ENCODE measurements at places on chromosomes 4 and X.

- no peak for DNase-seq
- no peak overlapping the region for H3K27ac ChIP-seq
- no peaks in the 10 kb centered on the region for H3K36me3 ChIP-seq
- H3K4me1 ChIP-seq, result peaks cover 18% of the 10 kb centered on the region
Measured at GRCh38 chrX:150544835-150545770, 23.3 kb upstream of the MTM1 start.

GRCh38 chr4:14249226-14249625 is 621.7 kb upstream of the BOD1L1 start:
- DNase-seq, result no peak
- no peaks in the 10 kb centered on the region for H3K27me3 ChIP-seq
- no peak overlapping the region for H3K4me3 ChIP-seq

DNA sequence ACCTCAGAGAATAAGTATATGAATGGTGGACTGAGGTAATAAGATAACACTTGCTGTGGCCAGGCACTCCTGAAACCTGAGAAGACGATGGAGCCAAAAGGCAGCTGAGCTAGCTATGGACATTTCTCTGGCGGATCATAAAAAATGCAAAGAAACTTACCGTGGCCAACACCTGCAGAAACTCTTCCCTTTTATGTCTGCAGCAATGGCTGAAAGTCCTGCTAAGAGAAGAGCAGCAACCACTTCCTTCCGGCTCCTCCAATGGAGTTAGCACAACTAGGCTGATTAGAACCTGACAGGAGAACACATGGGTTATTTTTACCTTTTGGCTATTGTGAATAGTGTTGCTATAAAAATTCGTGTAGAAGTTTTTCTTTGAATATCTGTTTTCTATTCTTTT is 76.0 kb upstream of the MAGEB16 start:
- DNase-seq, result no peak
- no peaks in the 10 kb centered on the region for H3K27me3 ChIP-seq
- no peaks in the 10 kb centered on the region for H3K36me3 ChIP-seq
- no peaks in the 10 kb centered on the region for H3K4me1 ChIP-seq
- no peak overlapping the region for H3K27ac ChIP-seq

DNA sequence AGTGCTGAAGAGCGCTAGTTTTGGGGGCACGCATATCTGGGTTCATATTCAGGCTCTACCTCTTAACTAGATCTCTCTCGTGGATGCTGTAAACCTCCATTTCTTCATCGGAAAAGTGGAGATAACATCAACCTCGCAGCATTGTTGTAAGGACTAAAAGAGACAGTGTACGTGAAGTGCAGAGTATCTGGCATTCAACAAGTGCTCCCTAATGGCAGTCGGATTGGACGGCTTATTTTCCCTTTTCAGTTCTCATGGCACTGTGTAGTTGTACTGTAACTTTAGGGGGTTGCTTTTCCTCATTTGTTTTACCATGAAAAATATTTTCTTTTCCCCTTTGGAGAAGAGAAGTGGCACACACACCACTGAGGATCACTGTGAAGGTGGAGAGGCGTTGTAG is 51.4 kb upstream of the ESX1 start:
- DNase-seq, result no peak
- H3K27ac ChIP-seq, result no peak overlapping the region
- no peak overlapping the region for H3K4me3 ChIP-seq
- H3K4me1 ChIP-seq, result no peaks in the 10 kb centered on the region

DNA sequence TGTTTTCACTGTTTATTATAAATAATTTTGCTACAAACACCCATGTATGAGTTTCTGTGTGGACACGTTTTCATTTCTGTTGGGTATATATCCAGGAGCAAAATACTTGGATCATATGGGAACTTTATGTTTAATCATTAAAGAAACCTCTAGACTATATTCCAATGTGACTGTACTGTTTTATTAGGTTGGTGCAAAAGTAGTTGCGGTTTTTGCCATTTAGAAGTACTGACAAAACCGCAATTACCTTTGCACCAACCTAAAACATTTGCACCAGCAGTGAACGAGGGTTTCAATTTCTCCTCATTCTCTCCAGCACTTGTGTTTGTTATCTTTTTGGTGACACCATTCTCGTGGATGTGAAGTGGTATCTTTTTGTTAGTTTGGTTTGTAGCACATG is 565.0 kb downstream of the TRIML1 start:
- no peak overlapping the region for H3K27ac ChIP-seq
- DNase-seq, result no peak
- H3K27me3 ChIP-seq, result no peaks in the 10 kb centered on the region
- no peaks in the 10 kb centered on the region for H3K36me3 ChIP-seq

- H3K4me3 ChIP-seq, result no peak overlapping the region
- H3K4me1 ChIP-seq, result no peaks in the 10 kb centered on the region
- DNase-seq, result no peak
- H3K36me3 ChIP-seq, result no peaks in the 10 kb centered on the region
Measured at GRCh38 chrX:109934434-109934833, 68.5 kb upstream of the TMEM164 start.

DNA sequence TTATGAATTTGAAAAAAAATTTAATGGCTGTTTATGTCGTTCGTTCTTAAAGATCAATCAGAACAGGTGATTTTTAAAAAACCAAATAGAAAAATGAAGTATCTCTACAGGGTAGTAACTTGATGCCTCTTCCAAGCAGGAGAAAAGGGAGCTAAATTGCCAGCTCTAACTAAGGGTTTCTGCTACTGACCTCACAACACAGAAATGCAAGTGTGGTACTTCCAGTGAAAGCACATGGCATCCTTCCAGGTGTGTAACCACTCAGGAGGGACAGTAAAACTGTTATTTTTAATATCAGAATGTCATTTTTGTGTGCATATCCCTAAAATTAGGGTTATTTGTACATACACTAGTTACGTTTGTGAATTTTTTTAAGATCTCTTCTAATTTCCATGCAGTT is 116.8 kb upstream of the ZCCHC13 start:
- H3K27me3 ChIP-seq, result no peaks in the 10 kb centered on the region
- no peak overlapping the region for H3K4me3 ChIP-seq
- H3K4me1 ChIP-seq, result no peaks in the 10 kb centered on the region
- H3K36me3 ChIP-seq, result no peaks in the 10 kb centered on the region
- DNase-seq, result no peak

DNA sequence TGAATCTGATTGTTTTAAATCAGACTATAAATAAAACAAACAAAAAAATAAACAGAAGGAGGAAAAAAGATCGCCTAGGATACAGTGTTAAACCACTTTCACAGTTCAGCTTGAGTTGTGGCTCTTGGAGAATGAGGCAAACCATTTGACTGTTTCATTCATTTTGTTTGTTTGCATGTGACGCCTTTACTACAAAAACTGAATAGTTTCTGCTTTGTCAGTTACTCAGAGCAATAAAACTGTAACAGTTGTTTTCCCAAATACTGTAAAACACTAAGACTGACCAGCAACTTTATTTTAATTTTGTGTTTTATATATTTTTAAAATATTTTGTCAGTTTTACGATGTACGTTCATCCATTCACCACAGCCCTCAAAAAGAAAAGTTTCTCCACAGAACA is 214.5 kb downstream of the FBXW7 start:
- no peaks in the 10 kb centered on the region for H3K27me3 ChIP-seq
- no peak overlapping the region for H3K4me3 ChIP-seq
- no peaks in the 10 kb centered on the region for H3K36me3 ChIP-seq
- DNase-seq, result no peak
- no peak overlapping the region for H3K27ac ChIP-seq

DNA sequence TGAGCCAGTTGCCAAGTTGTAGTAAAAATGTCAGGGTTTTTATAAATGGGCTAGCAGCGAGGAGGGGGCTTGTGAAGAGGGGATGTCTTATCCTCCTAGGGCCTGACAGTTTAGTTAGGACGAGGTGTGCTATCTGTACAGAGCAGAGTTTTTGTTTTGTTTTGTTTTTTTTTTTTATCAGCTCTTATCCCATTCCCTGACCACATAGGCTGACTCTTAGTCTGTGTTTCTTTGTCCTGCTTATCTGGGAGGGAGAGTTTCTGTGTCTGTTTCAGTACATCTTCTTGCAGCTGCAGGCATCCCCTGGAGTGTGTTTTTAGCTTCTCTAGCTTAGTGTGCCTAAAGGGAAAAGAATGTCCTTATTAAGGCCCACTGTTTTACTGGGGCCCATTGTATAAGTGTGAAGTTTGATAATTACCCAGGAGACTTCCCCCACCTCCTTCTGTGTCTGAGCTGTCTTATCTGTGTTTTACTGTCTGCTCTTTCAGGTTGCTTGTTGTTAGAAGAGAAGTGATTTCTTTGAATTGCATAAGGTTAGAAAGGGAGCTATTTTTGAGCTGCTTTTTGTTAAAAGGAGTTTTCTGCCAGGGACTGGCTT is 32.0 kb downstream of the PAGE2 start:
- no peaks in the 10 kb centered on the region for H3K27me3 ChIP-seq
- H3K4me1 ChIP-seq, result no peaks in the 10 kb centered on the region
- no peak overlapping the region for H3K4me3 ChIP-seq
- H3K36me3 ChIP-seq, result no peaks in the 10 kb centered on the region
- H3K27ac ChIP-seq, result no peak overlapping the region
- no peak for DNase-seq

Measured in transverse colon (tissue), 4 donors.